H1 (cell line): ENCODE measurements at places on chromosomes 5 and 9.

GRCh38 chr5:41112486-41113455 lies 41.6 kb upstream of the MROH2B start:
- DNase-seq, result no peak

- no peak for DNase-seq
Observed at GRCh38 chr5:115194676-115195075, 25.0 kb upstream of the TRIM36 start.

GRCh38 chr9:112218908-112219307 lies 43.8 kb upstream of the SUSD1 start:
- DNase-seq, result no peak

GRCh38 chr9:108603141-108603540 lies 252.6 kb downstream of the ACTL7B start:
- DNase-seq, result no peak

- DNase-seq, result no peak
Observed at GRCh38 chr5:172107571-172107970, 80.5 kb downstream of the STK10 start.

- DNase-seq, result peak; percentile 66
Observed at GRCh38 chr9:137113385-137114159, 961 bp downstream of the DPP7 start.

DNA sequence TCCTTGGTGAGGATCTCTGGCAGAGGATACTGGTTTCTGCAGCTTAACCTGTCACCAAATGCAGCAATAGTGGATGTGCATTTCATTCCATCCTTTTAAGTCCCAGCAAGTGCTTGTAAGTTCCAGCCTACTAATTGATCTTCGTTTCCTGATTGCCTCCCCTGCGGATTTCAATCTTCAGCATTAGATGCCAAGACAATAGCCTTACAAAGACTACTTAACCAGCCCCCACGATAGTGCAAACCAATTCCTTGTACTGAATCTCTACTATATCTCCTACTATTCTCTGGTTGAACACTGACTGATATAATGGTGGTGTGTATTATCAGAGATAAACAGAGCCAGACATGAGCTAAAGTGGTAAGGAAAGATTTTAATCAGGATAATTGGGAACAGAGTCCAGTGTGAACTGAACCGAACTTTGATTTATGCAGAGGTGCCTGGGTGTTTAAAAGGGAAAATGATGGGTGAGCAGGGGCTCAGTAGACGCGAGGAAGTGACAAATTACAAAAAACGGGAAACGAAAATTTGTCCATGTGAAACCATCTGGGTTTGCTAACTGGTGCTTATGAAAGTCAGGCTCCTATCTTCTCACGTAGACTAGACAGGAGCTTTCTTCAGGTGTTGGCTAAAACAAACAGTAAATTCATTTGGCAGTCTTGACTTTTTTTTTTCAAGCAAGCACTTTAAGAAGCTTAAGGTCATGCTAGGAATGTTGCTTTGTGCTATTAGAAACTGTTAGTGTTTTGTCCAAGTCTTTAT lies 106.9 kb upstream of the ST8SIA4 start:
- no peak for DNase-seq

GRCh38 chr5:43008363-43009153 lies 31.6 kb downstream of the ANXA2R start:
- no peak for DNase-seq

DNA sequence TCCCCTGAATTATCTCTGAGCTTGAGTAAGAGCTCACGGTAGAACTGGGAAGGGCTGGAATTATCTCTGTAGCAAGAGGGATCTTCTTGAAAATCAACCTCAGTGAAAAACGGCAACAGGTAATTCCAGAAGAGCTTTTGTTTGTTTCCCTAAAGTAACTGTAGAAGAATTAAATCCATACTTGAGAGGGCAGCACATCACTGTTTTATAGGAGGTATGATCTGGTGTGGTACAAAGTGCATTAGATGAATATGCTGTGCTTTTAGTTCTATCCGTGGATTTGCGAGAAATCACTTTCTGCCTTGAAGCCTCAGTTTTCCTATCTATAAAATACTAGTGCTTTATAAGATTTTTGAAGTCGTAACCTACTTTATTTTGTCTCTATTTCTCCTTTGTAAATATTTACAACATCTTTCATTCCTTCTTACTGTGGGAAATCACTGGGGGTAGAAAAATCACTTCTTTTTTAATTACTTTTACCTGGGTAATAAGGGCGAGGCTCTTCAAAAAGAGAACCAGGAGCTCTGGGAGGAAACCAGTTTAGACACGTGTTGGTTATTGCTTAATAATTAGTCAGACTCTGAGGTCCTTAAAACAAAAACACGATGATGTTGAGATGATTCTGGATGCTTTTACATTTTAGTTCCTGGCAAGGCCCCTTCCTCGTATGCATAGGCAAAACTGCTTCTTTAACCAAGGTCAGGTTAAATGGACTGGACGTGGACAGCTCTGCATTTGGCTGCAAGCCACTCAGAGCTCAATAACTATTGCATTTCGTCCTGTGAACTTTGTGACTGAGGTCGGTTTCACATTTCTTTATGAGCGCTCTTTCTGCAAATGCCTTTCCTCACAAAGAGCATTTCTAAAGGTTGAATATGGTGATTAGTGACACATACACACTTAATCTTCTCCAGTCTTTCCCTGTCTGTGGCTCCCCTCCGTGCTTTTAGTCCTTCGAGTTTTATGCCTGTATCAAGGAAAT lies 376.1 kb downstream of the BRINP1 start:
- DNase-seq, result no peak

GRCh38 chr5:78738104-78738503 lies 89.5 kb upstream of the LHFPL2 start:
- DNase-seq, result no peak

DNA sequence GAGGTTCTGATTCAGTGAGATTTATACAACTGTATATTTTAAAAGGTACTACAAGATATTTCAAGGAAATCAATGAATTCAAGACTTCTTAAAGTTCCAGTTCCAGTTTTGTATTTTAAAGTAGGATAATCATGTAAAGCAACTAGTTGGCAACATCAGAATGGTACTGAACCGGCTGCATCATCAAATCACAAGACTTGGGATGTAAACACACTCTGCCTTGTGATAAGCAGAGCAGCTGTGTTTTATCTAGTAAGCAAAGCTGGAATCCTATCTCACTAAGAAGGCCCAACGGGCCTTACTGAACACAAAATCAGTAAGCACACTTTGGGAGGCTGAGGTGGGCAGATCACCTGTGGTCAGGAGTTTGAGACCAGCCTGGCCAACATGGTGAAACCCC lies 327.2 kb upstream of the NREP start:
- DNase-seq, result no peak

DNA sequence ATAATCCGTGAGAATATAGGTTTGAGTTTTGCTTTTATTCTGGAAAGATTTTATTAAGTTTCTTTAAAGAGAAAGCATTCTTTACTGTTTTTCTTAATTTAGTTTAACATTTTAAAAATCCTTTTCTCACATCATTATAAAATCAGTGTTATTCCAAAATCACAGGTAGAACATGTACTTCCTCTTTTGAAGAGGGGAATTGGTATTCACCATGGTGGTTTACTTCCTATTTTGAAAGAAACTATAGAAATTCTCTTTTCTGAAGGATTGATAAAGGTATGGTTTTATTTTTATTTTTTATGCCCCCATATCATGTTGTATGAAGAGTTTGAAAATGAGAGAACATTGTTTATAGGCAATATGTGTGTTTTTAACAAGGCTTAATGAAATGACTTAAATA lies 43.0 kb downstream of the MTREX start:
- no peak for DNase-seq

DNA sequence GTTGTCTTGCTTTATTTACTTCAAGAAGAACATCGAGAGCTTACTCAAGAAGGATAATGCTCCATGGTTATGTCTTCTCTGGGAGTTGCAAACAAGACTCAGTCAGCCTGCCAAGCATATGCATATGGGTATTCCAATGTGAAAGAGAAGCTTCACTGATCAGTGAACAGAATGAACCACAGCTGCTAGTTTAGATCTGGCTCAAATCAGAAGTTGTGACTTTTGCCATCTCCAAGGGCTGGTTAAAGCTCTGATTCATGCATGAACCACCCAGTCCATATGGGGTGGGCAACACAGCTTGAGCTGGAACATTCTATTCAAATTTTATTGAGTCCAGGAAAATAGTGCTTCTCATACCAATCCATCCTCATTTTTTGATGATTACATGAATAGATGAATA lies 50.0 kb downstream of the ATPSCKMT start:
- no peak for DNase-seq

- DNase-seq, result no peak
Observed at GRCh38 chr5:111124793-111125192, 32.6 kb downstream of the WDR36 start.

- DNase-seq, result no peak
Observed at GRCh38 chr9:99375481-99375880, 153.4 kb downstream of the SEC61B start.

- no peak for DNase-seq
Observed at GRCh38 chr5:111447822-111448221, 64.5 kb downstream of the STARD4 start.

DNA sequence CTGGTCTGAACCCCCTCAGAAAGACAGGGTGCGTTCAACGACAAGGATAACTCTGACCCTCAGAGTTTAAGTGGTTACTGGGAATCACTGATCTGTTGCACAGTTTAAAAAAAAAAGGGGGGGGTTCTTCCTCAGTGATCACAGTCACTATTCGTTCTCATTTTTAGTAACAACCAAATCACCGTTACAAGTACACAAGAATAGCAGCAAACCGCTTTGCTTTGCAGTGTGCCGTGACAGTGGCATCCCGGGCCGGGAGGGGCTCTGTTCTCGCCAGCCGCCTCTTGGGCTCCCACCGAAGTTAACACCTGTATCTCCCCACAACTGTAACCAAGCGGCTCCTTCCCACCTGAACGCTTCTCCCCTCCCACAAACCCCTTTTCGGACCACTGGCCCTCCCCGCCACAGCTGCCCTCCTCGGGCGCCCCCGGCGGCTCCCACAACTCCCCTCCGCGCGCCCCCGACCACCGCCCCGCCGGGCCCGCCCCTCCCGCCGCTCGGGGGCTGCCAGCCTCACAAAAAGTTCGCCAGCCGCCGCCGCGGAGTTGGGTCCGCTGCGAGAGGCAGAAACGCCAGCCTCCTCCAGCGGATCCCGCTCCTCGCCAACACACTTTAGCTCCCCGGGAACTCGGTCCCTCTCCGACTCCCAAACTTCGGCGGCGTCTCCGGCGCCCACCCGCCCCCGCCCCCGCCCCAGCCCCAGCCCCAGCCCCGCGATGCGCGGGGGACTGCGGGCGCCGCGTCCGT lies 1.2 kb downstream of the SSBP2 start:
- peak; percentile 80 for DNase-seq

DNA sequence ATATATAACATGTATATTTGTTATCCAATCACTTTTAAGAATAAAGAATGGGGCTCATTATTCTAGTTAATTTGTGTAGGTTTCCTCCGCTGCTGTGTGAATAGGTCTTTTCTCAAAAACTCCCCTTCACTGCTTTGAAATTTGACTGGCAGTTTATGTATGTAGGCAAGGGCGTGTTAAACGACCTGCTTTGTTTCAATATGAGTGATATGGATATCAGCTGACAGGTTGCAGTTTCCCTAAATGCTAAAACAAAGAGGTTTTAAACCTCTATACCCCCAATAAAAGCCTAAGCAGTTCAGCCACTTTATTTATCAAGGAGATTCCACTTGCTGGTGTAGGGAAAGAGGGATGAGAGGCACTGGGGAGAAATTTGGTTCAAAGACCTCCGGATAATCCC lies 159.6 kb downstream of the TMEM167A start:
- DNase-seq, result no peak

- DNase-seq, result no peak
Observed at GRCh38 chr5:173018358-173018757, 34.8 kb downstream of the ATP6V0E1 start.

DNA sequence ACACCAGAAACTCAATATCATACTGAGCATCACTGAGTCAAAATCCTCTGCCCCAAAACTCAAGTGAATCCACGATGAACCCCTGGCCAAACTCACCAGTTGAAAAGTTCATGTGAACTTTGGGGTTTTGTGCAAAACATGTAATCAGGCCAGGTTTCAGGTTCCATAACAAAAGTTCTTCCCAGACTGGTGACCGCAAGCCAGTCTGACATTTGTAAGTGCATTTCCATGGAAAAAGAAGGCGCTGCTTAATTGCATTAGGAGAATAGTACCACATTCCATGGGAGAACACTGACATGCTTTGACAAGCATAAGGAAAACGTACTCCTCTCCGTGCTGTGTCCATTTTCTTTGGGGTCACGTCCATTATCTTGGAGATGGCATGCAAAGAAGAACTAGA lies 567.0 kb downstream of the BNC2 start:
- no peak for DNase-seq
